Mammary epithelial cell (primary cell): ENCODE measurements at places on chromosomes 12 and 14.

DNA sequence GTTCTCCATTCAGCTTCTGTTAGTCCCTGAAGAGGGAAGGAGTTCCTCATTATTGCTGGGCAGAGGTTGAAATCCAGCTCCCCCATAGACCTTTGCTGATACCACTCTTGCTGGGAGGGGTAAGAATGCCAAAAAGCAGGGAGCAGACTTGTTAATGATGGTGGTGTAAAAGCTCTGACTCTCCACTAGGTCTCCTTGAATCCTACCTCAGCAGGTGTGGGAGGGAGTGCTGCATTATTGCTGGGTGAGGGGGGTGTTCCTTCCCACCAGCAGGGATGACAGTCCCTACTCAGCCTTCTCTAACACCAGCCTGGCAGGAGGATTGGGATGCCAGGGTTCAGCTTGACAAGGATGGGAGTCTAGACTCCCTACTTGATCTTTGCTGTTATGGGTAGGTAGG lies 185.8 kb upstream of the NOS1 start:
- DNase-seq: no peak

DNA sequence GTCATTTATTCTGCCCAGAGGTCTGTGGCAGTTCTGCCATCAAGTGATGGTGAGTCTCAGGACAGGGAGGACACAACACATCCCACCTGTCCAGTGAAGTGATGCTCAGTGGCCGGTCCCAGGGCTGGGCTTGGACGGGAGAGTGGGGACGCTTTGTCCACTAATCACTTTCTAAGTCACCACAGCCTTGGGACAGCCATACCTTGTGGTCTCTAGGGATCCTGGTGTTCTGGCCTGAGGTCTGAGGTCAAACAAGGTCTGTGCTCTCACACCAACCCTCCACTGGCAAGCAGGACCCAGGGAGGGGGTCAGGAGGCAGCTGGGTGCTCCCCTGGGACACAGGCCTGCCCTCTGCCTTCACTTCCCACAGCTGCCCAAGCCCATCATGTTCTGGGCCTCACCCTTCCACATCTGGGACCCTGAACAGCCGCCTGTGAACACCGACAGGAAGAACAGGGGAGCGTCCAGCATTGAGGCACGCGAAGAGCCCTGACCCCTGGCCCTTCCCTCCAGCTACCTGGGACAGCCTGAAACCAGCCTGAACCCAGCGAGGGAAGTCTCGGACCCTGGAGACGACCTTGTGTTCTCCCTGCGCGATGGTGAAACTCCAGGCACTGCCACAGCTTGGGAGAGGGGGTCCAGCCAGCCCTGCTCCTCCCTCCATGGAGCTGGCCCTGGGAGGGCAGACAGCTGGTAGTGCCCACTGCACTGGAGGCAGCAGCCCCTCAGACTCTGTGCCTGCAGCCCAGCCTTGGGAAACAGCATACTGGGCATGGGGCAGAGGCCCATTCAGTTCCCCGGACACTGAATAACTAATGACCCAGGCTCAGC lies 19.7 kb upstream of the GPR132 start:
- no peak for DNase-seq

- DNase-seq: no peak
Measured at GRCh38 chr12:49720214-49720613, 13.0 kb upstream of the FMNL3 start.

GRCh38 chr14:79161571-79161970 lies 991.4 kb downstream of the NRXN3 start:
- DNase-seq: peak; percentile 17

DNA sequence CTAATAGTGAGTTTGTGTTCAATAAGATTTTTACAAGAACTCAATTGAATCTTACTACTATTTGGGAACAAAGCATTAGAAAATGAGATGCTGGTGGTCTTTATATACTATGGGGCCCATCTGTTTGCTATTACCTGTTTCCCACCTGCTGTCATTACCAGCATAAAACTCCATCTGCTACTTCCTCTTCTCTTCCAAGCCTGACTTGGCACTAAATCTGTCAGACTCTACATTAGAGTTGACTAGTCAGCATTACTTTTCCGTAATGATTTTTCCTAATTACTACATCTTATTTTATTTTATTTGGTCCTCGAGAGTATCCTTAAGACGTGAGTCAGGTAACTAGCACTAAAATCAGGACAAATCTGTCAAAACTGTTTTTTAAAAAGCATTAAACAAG lies 68.1 kb upstream of the KRR1 start:
- DNase-seq: no peak

DNA sequence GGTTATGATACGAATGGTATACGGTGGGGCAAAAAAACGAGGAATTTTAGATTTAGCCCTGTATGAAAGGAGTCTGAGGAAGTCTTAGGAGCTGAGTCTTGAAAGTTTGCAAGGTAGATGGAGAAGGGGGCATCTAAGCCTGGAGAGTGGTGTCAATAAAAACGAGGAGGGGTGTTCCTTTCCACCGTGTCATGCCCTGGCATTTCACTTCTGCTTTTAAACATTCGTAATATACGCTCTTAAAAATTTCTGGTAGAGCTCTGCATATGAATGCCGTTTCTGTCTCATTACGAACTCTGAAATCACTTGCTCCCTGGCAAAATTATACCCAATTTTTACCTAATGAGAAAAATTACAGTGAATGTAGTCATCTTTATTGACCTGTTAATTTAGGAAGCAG lies 170.2 kb downstream of the ERC1 start:
- DNase-seq: no peak

DNA sequence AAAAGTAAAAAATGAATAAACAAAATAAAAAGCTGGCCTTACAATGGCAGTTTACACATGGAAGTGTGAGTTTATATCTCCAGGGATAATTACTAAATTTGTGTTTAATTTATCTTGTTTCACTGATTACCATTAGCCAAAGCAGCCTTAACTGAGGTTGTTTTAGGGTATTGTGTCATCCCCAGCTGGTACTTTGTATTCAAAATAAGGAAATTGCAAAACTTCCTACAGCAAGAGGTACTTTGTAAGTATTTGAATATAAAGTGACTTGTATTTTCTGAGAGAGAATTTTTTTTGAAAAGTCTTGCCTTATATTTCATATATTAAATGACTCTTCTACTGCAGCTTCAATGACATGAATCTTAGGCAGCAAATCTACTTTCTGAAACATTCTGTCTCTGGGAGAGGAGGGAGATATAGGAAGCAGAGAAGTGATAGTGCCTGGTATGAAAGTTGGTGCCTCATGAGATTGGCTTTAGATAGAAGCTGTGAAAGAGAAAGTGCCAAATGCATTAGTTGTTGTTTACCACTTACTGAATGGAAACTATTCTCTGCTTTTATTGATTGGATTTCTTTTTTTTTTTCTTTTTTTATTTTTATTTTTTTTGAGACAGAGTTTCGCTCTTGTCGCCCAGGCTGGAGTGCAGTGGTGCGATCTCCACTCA lies 6.7 kb downstream of the FNTB start:
- DNase-seq: no peak

GRCh38 chr12:130433411-130433810 lies 95.7 kb downstream of the PIWIL1 start:
- DNase-seq: no peak

DNA sequence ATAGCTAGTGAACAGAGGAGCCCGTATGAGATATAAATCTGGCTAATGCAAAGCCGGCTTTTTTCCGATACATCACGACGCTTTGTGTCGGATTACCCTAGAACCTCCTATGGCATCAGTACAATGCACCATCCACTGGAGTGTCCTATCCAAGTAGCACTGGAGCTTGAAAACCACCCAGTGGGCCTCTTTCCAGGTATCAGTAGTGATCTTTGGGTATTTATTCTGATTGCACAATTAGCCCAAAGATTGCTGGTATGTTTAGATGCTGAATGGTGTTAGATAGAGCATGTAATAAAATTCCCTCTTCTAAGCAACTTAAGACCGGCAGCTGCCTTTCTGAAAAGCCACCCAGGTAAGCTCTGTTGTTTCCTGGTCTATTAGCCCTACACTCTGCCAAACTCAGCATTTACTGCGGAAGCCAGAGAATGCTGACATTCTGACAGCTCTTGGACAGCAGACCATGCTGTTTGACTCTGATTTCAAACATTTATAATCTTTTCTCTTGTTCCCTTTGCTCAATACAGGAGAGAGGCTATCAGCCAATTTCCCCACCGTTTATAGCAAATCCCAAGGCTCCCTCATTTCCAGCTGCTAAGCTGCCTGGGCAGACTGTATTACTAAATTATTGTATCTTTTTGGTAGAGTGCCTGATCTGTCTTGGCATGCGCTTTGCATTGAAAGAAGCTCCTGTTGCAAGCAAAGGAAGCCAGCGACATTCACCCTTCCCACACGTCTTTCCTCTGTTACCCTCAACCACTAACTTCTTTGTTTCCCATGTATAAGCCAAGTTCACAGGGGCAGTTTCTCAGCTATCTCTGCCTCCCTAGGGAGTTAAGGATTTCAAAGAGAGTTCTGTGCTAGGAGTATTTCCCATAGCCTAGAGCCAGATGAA lies 388.3 kb upstream of the GARIN6 start:
- DNase-seq: no peak

DNA sequence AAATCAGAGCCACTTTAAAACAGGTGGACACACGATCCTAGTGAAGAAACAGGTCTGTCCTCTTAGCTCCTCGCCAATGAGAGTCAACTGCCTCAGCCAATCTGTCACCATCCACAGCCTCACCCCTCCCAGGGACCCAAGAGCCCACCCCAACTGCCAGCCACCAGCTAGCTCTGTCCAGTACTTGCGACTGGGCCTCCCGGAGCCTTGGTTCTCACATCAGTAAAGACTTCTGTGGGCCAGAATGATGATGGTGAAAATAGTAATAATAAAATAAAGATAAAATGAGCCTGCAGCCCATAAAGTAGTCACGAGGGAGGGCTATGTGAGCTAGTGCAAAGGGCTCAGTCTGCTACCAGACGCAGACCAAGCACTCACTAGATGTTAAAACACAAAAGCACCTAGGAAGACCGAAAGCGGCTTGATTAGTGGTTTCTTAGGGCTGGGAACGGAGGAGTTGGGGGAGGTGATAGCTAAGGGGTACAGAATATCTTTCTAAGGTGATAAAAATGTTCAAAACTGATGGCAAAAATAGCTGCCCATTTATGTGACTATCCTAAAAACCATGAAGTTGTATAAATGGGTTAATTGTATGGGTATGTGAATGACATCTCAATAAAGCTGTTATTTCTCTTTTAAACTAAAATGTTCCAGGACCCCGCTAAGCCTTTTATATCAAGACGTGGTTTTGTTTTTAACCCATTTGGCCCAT lies 39.8 kb downstream of the ACTN1 start:
- DNase-seq: no peak

DNA sequence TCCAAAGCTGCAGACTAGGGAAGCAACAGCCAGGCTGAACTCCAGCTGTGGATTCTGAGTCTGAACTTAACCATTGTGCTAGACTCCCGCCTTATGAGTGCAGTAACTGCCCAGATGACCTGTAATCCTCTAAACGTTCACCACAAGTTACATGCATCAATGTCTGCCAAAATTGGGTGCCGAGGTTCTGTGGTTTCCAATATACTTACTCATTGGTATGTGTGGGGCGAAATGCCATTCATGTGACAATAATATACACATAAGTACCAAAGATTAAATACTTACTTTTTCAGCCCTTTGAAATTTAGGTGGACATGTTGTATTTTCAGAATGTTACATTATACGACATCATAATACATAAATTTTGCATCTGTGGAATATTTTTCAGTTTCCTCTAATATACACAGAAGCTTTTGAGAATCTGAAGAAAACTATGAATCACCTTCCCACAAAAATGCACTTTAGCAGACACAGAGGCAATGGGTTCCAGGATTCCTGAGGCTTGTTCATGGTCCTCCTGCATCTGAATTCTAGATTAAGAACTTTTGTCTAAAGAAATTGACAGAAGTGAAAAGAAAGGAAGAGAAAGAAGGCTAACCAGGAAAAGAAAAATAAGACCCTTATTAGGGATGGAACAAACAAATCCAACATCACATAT lies 31.7 kb downstream of the GRIP1 start:
- DNase-seq: peak; percentile 94

- DNase-seq: no peak
Measured at GRCh38 chr12:42124764-42125387, 19.8 kb downstream of the GXYLT1 start.

GRCh38 chr14:100307766-100308426 lies 1.7 kb upstream of the SLC25A29 start:
- DNase-seq: no peak

DNA sequence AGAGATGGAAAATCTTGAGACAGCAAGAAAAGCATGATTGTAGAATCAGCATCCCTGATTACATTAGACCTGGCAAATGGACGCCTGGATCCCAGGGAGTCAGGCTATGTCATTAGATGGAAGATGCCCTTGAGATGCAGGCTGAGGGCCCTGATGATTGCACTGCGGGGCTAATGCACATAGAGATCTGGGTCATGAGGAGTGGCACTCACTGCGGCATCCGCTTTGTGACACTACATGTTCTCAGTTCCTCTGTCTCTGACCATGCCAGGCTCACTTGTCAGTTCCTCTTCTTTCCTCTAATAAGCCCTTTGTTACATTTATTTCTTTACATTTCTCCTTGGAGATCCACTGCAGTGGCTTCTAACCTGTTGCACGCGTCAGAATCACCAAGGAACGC lies 70.1 kb upstream of the GPATCH2L start:
- DNase-seq: no peak

DNA sequence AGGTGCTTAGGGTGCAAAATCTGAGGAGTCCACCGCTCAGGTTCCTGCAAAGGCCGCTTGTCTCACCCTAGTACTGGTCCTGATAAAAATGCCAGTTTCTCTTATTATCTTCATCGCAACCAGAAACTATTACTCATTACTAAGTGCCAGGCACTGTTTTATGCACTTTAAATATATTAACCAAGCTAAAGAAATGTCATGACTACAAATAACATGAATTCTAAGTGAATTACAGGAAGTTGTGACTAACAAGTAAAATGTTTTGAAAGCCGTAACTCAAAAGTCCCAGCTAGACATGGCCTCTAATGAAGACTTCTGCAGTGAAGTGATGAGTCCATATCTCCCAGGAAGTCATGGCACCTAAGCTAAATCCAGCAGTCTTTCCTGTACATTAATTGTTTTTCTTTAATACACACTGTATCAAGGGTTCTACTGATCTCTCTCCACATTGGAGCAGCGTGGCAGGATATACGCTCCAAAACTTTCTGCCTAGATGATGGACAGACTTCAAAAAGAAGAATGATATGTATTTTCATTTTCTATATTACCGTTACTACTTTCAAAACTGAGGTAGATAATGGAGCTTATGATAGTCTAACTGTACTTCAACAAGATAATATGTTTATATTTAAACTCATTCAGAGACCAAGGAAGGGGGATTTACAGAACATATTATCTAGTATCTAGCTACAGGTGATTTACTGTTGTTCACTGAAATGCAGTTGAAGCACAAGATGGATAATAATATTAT lies 117.3 kb upstream of the ARID2 start:
- peak; percentile 16 for DNase-seq

DNA sequence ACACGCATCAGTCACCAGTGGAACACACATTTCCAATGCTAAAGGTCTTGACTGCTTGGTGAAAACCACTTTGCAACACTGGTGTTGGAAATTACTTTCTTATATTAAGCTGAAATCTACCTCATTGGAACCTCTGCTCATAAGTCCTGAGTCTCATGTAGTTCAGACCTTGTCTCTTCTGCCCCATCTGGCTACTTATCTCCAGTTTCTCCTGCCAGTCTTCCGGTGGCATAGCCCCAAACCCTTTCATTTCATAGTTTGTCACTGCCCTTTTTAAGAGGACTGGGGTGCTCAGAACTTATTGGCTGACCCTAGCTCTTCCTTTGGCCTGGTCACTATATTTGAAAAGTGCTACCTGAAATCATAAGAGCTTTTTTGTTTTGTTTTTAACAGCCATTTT lies 43.7 kb downstream of the HELB start:
- DNase-seq: no peak
